ENCODE measurements at places on chromosomes 2 and 18.
A peak's percentile ranks its signal among the peaks of the same experiment; 100 is the strongest.

DNA sequence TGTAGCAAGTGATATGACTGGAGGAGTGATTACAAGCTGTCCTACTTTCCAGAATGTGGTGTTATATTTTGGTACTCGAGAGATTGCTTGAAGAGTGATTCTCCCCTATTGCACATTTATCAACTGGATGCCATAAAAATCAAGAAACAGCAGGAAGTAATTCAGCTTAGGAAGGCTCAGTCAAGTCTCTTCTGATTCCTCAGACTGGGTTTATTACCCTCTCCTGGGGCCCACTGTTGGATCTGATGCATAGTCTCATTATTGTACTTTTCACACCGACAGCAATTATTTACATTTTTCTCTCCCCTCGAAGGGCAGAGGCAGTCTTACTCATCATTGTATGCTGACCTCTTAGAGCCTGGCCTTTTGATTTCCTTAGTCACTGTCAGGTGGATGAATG, 9.3 kb downstream of the NOSTRIN start:
- DNase-seq = no peak

GRCh38 chr18:9519399-9519798, 44.1 kb downstream of the RALBP1 start:
- no peak for DNase-seq

- DNase-seq = no peak
Observed at GRCh38 chr2:119644186-119644585, 34.8 kb upstream of the TMEM177 start.

GRCh38 chr2:180716186-180717180, 263.9 kb upstream of the UBE2E3 start:
- no peak for DNase-seq

DNA sequence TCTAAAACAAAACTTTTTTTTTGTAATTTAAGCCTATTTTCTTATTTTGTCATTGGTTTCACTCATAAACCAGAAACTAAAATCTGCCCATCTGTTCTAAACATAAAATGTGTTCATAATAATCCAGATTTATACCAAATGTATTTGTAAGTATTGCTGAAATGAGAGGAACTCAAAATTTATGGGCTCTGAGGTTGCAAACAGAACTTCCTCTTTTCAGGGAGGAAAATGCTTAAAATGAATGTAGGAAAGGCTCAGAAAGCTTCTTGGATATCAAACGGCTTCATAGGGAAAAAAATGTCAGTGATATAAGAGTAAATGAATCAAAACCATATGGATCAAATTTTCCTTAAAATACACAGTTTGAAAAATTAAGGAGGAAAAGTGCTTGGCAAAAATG, 83.9 kb downstream of the PAX3 start:
- DNase-seq = peak; percentile 1

All from Kasumi-1 (cell line).